ENCODE measurements at places on chromosomes 2 and 18.

DNA sequence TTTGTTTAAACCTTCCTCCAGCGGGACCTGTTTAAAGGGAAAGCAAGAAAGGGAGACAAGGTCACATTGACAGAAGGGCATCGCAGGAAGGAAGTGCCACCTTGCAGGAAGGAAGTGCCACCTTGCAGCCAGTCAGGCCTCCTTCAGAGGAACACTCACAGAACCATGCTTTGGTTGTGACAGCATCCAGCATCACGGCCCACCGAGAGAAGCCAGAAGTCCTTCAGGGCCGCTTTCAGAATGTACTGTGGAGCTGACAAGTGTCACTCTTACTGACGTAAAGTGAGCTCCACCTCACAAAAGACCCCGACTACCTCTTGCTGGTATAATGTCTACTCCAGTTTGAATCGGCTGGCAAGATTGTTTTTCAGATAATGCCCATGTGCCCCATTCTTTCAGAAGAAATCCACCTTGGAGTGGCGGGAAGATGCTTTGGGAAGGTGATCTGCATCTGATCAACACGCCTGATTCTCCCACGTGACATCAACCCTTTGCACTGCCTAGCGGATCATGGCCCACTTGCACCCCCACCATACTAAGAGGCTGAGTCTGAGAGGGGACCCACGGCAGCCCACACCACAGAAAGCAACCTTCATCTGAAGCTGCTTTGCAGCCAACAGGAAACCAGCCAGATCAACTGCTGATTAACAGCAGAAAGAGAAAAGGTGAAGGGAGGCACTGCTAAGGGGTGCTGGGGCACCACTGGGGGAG, 99.8 kb downstream of the UXS1 start:
- DNase-seq, result no peak

- DNase-seq, result no peak
These were observed 7.8 kb upstream of the C2orf72 start for GRCh38 chr2:231029563-231029962.

DNA sequence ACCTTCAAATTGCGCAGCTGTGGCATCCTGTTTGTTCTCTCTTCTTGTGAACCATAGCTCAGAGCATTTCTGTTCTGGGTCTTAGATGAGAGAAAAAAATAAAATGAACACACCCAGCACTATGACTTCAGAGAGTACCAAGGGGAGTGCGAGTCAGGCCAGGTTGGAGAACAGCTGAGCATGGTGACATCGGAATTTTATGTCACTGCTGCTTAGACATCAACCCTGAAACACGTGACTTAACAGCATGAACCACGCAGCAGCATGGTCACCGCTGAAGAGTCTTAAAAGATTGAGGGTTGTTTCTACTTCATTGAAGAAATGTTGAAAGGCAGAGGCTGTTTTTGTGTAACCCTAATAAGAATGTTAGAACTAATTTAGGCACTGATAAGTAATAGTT, 288.8 kb upstream of the SOX11 start:
- DNase-seq, result no peak

DNA sequence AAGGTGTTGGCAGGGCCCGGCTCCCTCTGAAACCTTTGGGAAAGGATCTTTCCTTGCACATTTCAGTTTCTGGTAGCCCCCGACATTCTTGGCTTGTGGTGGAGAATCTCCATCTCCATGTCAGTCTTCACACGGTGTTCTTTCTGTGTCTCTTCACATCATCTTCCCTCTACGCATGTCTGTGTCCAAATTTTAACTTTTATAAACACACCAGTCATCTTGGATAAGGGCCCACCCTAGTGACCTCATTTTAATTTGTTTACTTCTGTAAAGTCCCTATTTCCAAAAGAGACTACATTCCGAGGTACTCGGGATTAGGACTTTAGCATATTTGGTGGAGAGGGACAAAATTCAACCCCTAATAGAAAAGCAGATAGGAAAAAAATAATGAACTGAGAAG, 138.4 kb downstream of the GALNT3 start:
- DNase-seq, result no peak

GRCh38 chr2:112001136-112001715, 53.8 kb upstream of the TMEM87B start:
- DNase-seq, result no peak

DNA sequence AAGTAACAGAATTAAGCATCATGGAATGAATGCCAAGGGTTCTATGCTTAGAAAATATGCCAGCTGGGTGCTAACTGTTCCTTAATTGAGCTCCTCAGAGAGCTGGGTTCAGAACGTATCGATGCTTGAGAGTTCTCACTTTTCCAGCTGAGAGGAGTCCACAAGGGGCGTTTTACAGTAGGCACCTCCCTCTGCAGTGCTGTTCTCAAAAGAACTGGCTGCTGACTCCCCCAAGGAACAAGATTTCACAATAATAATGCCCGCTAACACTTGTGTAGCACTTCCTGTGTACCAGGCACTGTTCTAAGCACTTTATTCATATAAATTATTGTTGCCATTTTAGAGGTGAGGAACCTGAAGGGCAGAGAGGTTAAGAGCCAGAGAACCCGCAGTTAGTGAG, 18.1 kb upstream of the TMEM237 start:
- DNase-seq, result no peak

- DNase-seq, result no peak
These were observed 48.1 kb upstream of the SATB2 start for GRCh38 chr2:199505755-199506403.

DNA sequence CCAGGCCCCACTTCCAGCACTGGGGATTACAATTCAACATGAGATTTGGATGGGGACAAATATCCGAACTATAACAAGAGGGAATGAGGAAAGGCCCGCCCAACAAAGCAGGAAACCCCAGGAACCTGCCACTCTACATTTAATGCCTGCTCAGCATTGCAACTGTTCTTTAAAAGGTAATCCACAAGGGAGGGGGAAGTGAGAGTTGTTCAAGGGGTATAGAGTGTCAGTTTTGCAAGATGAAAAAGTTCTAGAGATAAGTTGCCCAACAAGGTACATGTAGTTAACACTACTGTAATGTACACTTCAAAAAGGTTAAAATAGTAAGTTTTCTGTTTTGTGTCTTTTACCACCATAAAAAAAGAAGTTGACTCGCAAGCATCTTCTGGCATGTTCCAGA, 137.6 kb downstream of the MBD2 start:
- no peak for DNase-seq

GRCh38 chr2:104430359-104430740, 423.6 kb upstream of the POU3F3 start:
- no peak for DNase-seq

DNA sequence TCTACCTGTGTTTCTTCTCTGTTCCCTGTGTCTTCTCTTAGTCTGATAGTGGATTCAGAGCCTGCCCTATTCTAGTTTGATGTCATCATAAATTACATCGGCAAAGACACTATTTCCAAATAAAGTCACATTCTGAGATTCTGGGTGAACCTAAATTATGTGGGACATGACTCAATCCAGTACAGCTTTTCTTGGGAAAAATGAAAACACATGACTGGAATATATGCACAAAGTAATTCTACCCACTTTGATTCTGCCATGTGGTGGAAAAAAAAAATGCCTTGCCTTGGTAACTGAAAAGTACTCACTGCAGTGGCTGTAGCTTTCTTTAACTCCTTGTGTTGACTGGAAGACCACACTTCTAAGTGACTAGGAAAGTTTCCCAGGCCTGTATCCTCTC, 73.7 kb downstream of the LRATD1 start:
- no peak for DNase-seq

DNA sequence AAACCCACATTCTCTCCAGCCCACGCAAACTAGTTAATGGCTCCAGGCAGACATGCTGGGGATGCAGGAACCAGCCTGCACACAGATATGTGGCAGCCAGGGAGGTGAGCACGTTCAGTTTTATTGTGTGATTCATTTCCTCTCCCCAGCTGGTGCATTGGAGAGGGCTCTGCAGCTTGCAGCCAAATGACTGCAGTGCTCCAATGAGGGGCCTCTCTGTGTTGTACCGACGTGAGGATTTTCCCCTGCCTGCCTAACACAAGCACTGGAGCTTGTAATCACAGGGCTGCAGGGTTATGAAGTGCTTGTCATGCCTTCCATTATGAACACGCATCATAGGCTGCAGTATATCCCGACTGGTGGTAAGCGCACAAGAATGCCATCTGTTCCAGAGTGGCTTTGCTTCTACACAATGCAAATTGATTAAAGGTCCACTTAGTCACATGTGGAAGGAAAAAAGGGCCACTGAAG, 92.3 kb upstream of the THUMPD2 start:
- DNase-seq, result no peak

DNA sequence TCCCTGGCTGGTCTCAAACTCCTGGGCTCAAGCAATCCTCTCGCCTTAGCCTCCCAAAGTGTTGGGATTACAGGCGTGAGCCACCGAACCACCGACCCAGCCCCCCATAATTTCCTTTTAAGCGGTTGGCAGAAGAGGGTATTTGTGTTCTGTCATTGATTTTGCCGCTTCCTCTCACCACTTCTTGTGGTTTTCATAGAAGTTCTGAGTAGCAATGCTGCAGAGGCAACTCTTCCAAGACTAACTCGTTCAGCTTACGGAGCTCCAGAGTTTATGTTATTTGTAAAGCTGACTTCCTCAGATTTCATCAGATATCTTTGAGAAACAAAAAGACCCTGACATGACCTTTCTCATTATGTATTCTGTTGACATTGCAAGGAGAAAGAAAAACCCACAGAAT, 261.4 kb upstream of the KCNJ3 start:
- no peak for DNase-seq

- peak; percentile 46 for DNase-seq
These were observed 15.2 kb downstream of the PRELID3A start for GRCh38 chr18:12422936-12423335.

GRCh38 chr2:52097071-52097470, 1065.1 kb upstream of the NRXN1 start:
- DNase-seq, result no peak

DNA sequence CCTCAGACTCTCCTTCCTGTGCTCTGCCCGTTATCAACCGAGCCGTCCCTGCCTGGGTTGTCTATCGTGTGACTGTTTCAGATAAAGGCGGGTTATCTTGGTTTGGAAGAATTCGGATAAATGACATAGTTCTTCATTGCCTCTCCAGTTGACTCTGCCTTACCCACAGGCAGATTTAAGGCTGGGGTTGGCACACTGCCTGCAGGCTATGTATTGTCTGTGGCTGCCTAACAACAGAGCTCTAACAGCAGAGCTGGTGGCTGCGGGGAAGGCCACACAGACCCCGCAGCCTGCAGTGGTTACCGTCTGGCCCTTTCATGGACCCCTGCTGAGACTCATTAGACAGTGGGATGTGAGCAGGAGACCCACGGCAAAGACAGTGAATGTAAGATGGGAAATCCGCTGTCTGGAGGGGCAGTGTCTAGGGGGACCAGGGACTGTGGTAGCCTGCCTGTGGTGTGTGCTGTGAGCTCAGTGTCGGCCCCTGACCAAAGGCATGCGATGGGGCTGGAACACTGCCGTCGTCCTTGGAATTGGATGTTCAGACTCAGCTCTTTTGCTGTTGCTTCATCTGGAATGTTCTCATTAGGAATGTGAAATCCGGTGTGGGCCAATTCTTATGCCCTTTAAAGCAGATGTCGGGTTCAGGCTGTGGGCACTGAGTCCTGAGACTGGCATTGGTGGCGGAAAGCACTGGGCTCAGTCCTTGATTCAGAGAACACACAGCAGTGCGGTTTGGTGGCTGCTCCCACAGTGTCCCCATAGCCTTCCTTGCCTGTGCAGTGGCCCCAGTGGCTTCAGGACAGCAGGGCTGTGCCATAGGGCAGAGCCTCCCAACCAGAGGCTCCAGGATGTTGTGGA, 44.5 kb downstream of the SH3RF3 start:
- DNase-seq, result no peak

DNA sequence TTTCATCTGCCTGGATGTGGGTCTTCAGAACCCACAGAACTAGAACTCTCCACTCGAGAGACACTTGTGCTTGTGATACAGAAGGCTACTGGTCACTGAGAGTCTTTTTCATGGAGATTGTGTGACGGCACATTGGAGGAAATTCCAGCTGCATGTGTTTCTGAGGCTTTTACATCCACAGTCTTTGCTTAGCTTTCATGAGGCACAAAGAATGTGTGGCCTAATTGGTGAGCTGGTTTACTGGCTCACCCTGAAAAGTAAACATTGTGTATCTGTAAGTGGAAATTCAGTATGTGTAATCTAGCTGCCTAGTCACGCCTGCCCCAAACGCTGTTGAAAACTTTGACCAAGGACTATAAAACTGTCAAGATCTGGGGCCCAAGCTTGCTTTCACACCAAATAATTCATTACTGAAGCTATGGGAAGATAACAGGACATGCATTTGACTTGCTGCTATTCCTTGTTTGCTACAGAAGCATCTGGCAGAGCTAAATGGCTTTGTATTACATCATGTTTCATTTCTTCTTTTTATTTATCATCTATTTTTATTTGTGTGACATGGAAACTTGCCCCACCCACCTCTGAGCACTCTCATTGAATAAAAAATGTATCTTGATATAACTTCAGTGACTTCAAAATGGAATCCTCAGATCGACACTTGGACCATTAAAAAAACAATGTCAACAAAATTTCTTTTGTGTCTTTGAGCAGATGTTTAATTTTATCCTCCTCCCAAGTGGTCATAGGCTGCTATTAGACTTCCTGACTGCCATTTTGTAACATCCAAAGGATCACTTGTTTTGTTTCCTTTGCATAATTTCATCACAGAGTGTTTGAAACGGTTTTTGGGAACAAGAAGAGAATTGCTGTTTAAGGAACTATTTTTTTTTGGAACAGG, 80.2 kb downstream of the EFEMP1 start:
- no peak for DNase-seq

DNA sequence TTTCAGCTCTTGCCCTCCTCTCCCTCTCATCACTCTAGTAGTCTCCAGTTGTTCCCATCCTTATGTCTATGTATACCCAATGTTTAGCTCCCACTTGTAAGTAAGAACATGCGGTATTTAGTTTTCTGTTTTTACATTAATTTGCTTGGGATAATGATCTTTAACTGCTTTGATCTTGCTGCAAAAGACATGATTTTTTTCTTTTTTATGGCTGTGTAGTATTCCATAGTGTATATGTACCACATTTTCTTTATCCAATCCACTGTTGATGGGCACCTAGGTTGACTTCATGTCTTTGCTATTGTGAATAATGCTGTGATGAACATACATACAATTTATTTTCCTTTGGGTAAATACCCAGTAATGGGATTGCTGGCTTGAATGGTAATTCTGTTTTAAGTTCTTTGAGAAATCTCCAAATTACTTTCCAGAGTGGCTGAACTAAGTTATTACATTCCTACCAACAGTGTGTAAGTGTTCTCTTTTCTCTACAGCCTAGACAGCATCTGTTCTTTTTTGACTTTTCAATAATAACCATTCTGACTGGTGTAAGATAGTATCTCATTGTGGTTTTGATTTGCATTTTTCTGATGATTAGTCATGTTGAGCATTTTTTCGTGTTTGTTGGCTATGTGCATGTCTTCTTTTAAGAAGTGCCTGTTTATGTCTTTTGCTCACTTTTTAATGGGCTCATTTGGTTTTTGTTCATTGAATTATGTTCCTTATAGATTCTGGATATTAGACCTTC, 179.6 kb upstream of the SLC39A10 start:
- DNase-seq, result no peak

DNA sequence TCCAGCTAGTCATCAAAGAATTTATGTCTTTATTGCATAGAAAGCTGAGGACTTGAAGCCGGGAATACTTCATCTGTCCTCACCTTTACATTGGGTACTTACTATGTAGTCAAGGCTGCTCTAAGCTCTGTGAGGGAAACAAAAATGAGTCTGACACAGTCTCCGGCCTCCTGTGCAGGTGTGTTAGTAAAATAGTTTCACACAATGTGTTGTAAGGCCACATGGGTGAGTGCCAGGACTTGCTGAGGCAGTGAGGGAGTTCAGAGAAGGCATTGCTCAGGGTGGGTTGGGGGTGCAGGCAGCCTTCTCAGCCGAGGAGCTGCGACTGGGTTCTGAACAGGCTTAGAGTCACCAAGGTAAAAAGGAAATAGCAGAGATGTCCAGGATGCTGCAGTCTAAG, 54.5 kb upstream of the SMAD2 start:
- no peak for DNase-seq

GRCh38 chr18:75799449-75800330, 372.2 kb upstream of the SMIM21 start:
- DNase-seq, result no peak
